Thymus (tissue), 14 donors: ENCODE measurements at places on chromosomes 2 and 18. TPM values are rescaled to one million over a fixed set of nuclear protein-coding genes. Genes with fewer than 3 reads are reported as not detected.
A peak's percentile ranks its signal among the peaks of the same experiment; 100 is the strongest.

- H3K27ac ChIP-seq, result no peak overlapping the region
- H3K4me3 ChIP-seq, result no peak overlapping the region
- H3K27me3 ChIP-seq, result peaks cover 36% of the 10 kb centered on the region
- H3K36me3 ChIP-seq, result no peaks in the 10 kb centered on the region
- DNase-seq, result peak; percentile 8
Observed at GRCh38 chr2:121071034-121071504, 213.9 kb downstream of the TFCP2L1 start.

The ITGA6 gene
- total RNA-seq, result 38.2 TPM

The MFF gene
- total RNA-seq, result 92.5 TPM

DNA sequence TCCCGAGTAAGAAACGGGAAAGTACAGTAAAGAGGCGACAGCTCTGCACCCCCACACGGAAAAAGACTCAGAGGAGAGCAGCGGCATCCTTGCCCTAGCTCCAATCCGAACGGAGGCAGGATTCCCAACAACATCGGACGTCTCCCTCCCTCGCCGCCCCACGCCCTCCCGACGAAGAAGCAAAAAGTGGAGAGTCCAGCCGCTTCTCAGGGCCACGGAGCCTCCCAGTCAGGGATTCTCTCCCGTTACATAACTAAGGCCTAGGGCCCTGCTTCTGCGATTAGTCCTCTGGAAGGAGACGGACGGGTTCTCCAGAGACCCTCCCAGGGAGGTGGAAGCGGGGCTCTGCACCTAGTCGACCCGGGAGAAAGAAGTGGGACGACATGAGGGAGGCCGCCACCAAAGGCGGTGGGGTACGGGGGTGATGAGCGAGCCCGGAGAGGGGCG lies 587 bp downstream of the SUMO1 start:
- H3K4me3 ChIP-seq, result peak overlapping the region; percentile 96
- DNase-seq, result peak; percentile 22
- peaks cover 5% of the 10 kb centered on the region for H3K4me1 ChIP-seq
- H3K27ac ChIP-seq, result peak overlapping the region; percentile 90

- H3K4me3 ChIP-seq, result no peak overlapping the region
- H3K27ac ChIP-seq, result no peak overlapping the region
- H3K4me1 ChIP-seq, result no peaks in the 10 kb centered on the region
- DNase-seq, result no peak
Observed at GRCh38 chr2:208036357-208036756, 11.0 kb upstream of the PLEKHM3 start.

The VAMP5 gene
- 19.0 TPM for total RNA-seq

The RAB17 gene
- total RNA-seq, result 0.33 TPM

- no peak overlapping the region for H3K27ac ChIP-seq
- no peaks in the 10 kb centered on the region for H3K4me1 ChIP-seq
- no peaks in the 10 kb centered on the region for H3K36me3 ChIP-seq
- no peaks in the 10 kb centered on the region for H3K27me3 ChIP-seq
- H3K4me3 ChIP-seq, result no peak overlapping the region
- no peak for DNase-seq
Observed at GRCh38 chr2:174873471-174873870, 109.2 kb upstream of the CHRNA1 start.

DNA sequence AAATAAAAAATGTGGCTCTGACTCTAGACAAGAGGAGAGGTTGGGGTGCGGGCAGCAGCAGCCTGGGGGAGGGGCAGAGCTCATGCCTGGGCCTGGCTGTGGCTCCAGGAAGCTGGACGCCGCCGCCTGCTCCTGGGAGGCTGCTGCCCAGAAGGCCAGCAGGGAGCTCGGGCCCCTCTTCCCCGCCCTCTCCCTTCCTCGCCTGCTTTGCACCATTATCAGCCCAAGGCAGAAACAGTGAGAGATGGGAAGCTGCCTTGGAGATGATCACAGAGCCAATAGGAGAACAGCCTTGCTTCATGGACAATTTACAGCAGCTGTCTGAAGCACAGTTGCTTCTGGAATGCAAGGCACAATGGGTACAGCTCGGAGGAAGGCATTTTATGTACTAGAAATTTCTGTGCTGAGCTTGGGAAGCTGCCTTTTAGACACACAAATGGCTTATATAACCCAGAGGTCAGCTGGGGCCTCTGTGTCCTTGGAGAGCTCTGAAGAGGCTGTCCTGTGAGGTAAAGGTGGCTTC lies 55.3 kb upstream of the AFF3 start:
- no peaks in the 10 kb centered on the region for H3K27me3 ChIP-seq
- H3K27ac ChIP-seq, result no peak overlapping the region
- no peak overlapping the region for H3K4me3 ChIP-seq
- no peaks in the 10 kb centered on the region for H3K36me3 ChIP-seq
- no peak for DNase-seq
- no peaks in the 10 kb centered on the region for H3K4me1 ChIP-seq

DNA sequence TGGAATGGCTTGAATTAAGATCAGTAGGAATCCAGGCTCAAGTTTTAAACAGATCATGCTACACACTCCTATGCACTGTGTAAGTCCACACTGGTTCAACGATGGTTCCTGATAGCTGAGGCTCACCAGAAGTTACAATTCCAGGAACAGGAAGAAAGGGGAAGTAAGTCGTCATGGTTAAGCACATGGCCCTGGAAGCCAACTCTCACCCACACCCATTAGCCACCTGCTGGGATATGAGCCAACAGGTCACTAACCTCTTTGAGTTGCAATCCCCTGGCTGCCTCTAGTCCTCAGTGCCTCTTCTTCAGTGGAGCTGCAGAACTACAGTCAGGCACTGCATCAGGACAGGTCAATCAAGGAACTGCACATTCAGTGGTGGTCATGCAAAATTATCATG lies 133.5 kb downstream of the TMEM182 start:
- no peak overlapping the region for H3K27ac ChIP-seq
- H3K27me3 ChIP-seq, result no peaks in the 10 kb centered on the region
- DNase-seq, result no peak
- H3K4me1 ChIP-seq, result no peaks in the 10 kb centered on the region
- H3K4me3 ChIP-seq, result no peak overlapping the region

DNA sequence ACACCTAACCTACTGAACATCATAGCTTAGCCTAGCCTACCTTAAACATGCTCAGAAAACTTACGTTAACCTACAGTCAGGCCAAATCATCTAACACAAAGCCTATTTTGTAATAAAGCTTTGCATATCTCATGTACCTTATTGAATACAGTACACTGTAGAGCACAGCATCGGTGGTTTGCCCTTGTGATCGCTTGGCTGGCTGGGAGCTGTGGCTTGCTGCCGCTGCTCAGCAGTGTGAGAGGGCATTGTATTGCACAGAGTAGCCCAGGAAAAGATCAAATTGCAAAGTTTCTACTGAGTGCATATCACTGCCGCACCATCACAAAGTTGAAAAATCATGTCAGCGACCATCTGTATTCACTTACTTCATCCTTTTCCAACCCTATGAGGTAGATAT lies 62.3 kb upstream of the NCK2 start:
- no peaks in the 10 kb centered on the region for H3K4me1 ChIP-seq
- H3K36me3 ChIP-seq, result no peaks in the 10 kb centered on the region
- H3K27me3 ChIP-seq, result no peaks in the 10 kb centered on the region
- no peak overlapping the region for H3K4me3 ChIP-seq
- H3K27ac ChIP-seq, result no peak overlapping the region
- DNase-seq, result no peak

The BIN1 gene
- 47.2 TPM for total RNA-seq

The RIT2 gene
- not detected for total RNA-seq

DNA sequence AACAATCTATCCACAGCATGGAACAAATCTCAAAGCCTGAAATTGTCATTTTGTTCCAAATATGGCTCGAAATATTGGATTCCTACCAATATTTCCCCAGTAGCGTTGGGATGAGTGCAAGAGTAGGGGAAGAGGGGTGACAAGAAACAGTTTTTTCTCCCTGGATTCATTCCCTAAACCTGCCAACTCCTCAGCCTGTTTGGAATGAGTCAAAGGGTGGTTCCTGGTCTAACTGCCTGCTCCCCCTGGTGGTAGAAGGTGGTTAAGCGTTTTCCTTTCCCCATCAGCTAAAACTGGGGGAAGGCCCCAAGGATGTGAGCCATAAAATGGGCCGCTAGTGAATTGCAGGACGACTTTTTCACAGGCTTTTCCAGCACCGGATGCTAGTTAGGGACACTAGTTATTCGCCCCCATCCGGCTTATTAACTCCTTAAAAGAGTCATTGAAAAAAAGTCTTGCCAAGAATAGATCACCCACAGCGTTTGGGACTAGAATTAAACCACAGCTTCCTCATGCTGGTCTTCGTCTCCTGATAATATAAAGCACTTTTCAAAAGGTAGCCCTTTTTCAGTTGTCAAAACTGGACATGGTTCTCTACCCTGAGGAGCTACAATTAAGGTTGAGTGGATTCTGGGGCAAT lies 72.5 kb downstream of the DHRS9 start:
- peak; percentile 38 for DNase-seq
- no peak overlapping the region for H3K27ac ChIP-seq
- H3K4me1 ChIP-seq, result no peaks in the 10 kb centered on the region
- H3K27me3 ChIP-seq, result no peaks in the 10 kb centered on the region

The SEMA4F gene
- 2.5 TPM for total RNA-seq

- H3K4me1 ChIP-seq, result no peaks in the 10 kb centered on the region
- H3K4me3 ChIP-seq, result no peak overlapping the region
- H3K27me3 ChIP-seq, result peaks cover 2% of the 10 kb centered on the region
- no peak for DNase-seq
- H3K36me3 ChIP-seq, result no peaks in the 10 kb centered on the region
Observed at GRCh38 chr2:205883965-205884364, 201.7 kb downstream of the NRP2 start.

DNA sequence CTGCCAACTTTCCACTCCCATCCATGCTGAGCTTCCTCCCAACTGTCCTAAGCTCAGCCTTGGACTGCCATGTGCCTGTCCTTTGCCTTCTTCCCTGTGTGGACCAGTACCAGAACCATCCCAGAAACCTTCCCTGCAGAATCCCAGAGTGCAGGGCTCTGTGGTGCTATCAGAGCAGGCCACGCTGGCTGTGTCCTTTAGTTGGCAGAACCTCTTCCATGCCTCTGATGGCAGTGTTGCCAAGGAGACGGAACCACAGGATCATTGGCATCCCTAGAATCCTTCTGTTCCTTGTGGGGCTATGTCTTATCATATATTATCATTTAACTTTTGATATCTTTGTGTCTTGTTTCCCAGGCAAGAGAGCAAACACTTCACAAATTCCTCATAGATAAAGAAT lies 73.0 kb upstream of the NOSTRIN start:
- no peaks in the 10 kb centered on the region for H3K27me3 ChIP-seq
- no peaks in the 10 kb centered on the region for H3K4me1 ChIP-seq
- no peak for DNase-seq
- no peaks in the 10 kb centered on the region for H3K36me3 ChIP-seq

The FHOD3 gene
- 0.90 TPM for total RNA-seq

The KCNJ13 gene
- 0.24 TPM for total RNA-seq

DNA sequence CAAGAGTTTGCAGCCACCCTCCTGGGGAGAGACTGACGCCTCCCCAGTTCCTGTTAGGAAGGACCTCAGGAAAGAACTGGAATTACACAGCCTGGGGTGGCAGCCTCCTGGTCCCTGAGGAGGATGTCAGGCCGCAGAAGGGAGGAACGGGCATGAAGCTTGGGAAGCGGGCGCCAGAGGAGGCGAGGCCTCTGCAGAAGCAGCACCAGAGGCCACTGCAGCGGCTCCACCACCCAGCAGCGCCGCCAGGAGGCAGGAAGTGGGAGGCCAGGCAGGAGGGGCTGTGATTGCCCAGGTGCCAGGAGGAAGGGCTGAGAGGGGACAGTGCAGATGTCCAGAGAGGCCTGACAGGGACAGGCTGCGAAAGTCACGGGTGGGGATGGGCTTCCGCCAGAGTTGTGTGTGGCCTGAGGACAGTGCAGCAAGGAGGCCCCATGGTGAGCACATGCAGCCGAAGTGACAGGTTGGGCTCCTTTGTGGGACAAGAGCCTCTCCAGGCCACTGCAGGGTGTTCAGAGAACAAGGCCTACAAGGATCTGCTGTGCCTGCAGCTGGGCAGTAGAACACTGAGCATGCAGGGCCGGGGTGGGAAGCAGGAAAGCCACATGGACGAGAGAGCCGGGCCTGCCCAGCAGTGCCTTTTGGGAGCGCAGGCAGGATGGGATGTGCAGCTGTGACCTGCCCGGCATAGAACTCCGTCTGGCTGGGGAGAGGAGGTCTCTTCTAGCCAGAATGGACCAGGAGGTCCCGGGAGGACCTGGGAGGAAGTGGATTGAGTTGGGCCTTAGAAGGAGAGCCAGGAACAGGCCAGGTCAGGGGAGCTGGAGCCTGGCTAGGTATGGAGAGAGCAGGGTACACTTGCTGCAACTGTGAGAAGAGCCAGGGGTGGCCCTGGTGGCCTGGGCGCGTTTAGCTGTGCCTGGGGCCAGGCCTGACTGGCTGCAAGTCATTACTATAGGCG lies 39.1 kb upstream of the ALPP start:
- H3K27me3 ChIP-seq, result no peaks in the 10 kb centered on the region
- H3K4me1 ChIP-seq, result no peaks in the 10 kb centered on the region
- peaks cover 24% of the 10 kb centered on the region for H3K36me3 ChIP-seq

DNA sequence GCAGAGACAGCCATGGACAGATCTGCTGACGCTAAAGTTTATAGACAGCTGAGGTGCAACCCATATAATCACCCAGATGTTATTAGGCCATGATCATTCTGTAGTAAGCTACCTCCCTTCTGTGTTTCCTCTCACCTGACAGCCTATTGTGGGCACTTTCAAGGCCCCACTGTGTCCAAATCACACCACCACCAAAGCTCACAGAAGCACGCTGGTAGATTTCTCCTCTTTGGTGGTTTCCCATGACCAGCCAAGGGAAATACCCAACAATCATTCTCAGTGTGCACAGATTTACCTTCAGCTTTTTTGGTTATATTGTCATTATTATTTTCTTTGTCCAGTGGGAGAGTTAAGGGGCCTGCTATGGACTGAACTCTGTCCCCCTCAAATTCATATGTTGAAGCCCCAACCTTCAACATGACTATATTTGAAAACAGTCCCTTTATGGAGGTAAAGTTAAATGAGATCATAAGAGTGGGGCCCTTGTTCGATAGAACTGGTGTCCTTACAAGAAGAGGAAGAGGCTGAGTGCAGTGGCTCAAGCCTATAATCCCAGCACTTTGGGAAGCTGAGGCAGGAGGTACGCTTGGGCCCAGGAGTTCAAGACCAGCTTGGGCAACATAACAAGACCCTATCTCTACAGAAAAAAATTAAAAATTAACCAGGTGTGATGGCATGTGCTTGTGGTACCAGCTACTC lies 74.0 kb upstream of the MSH6 start:
- H3K36me3 ChIP-seq, result no peaks in the 10 kb centered on the region
- H3K4me1 ChIP-seq, result no peaks in the 10 kb centered on the region
- no peak overlapping the region for H3K27ac ChIP-seq
- no peak overlapping the region for H3K4me3 ChIP-seq
- no peaks in the 10 kb centered on the region for H3K27me3 ChIP-seq
